ENCODE measurements at places on chromosomes 2 and 18.

DNA sequence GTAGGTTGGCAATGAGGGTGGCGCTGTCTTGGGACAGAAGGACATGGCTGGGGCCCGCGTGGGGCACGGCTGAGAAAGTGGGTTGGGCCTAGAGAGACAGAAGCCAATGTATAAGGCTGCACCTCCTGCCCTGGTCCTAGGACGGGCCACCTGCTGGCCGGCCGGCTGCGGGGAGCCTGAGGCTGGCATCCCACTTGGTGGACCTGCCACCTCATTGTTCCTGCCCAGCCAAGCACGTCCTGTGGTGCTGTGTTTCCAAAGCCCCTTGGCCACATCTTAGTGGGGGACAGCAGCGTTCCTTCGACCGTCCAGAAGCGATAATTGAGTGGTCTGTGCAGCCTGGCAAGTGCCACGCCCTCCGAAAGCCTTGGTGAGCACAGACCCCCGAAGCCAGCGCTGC, 223.9 kb downstream of the LDLRAD4 start:
- DNase-seq: no peak

GRCh38 chr2:24824071-24824588, 30.9 kb downstream of the CENPO start:
- DNase-seq: no peak

- no peak for DNase-seq
Measured at GRCh38 chr2:168089200-168089599, 158.2 kb downstream of the STK39 start.

- DNase-seq: no peak
Measured at GRCh38 chr2:158967114-158967730, 1.2 kb upstream of the TANC1 start.

DNA sequence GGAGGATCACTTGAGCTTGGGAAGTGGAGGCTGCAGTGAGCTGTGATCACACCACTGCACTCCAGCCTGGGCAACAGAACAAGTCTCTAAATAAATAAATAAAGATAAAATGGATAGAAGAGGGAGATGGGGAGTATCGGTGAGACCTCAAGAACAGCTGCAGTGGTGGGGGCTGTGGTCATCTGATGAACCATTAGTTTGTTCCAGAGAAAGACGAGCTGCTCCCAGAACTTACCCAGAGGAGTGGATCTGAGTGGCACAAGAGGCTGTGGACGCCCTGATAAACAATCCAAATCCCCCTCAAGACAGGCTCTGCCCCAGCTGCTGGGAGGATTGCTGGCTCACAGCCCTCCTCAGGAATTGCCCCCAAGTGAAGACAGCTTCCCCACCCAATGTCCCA, 26.7 kb downstream of the TMEM127 start:
- DNase-seq: no peak

GRCh38 chr2:275466-275865, 10.7 kb downstream of the ACP1 start:
- no peak for DNase-seq

Data from NCI-H1417 treated with DMSO at 0.1 percent for 48 hours (cell line).